HCT116 (cell line): ENCODE measurements at places on chromosomes 13 and 19. TPM values are rescaled to one million over a fixed set of nuclear protein-coding genes. Genes with fewer than 3 reads are reported as not detected.

GRCh38 chr13:21938636-21939035 lies 267.8 kb downstream of the FGF9 start:
- DNase-seq, result no peak

The ZNF98 gene
- total RNA-seq, result not detected

DNA sequence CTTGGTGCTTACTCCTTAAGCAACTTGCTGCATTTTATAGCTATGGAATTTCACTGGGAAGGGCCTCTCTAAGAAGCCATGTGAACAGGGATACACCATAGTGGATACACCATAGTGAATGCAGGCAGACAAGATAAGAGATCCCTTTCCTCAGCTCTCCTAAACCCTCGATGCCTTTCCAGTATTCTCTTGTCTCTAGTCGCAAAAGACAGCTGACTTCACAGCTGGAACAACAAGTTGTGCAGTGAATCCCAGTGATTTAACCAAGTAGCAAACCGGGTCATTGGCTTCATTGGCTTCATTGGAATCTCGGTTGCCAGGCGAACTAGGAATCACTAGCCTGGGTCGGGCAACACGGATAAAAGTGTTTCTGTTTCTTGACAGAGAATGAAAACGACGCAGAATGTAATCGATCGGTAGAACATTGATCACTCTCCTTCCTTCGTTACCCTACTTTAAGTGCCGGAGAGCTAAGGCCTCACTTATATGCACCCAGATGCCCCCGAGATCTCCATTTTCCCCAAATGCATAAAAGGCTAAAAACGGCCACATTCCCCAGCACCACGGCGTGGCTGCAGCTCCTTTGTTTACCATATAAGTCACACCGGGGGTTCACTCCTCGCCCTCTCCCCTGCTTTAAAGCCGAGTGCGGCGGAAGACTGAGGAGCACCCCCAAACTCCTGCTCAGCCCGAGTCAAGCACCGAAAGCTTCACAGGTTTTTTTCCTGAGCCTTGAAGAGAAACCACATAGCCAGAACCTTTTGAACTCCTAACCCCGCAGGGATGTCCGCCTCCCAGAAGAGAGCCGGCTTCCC lies 674 bp downstream of the TRPC4 start:
- DNase-seq, result no peak

The CCDC70 gene
- total RNA-seq, result not detected

- DNase-seq, result no peak
Observed at GRCh38 chr19:51568456-51568855, 2.6 kb upstream of the ZNF175 start.

The KIR2DL4 gene
- total RNA-seq, result not detected

The ARRDC2 gene
- total RNA-seq, result 36.5 TPM

DNA sequence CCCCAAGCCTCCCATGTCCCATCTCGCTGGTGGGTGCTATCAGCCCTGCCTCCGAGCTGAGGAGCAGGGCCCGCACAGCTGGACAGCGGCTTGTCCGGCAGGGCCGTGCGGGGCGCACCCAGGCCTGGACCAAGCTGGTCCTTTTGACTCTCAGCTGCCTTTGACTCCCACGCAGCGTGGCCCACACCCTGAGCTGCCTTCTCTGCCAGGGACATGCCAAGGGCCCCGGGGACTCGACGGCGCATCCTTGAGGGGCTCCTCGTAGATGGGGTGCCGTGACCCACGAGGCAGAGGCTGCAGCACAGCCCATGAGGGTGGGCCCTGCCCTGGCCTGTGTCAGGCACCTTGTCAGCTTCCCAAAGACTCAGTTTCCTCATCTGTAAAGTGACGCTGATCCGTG lies 38.8 kb upstream of the F7 start:
- no peak for DNase-seq

The GAPDHS gene
- total RNA-seq, result not detected

GRCh38 chr13:44303681-44304432 lies 69.8 kb upstream of the SERP2 start:
- no peak for DNase-seq

DNA sequence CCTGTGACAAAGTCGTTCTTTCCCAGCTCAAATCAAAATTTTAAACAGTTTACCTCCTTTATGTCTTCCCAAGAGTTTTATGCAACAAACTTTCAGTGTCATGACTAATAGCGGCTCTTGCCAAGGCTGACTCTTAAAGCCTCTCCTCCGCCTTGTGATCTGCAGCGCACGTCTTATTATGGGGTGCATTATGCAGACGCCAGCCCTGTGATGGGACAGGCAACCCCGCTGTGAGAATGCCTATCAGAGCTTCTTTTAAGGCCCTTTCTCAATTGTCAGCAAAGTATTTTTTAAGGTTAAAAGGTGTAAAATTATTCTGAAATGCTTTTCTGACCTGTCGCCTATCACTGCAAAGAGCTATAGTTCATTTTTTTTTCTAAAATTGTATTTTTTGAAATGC lies 152.8 kb downstream of the SOX1 start:
- DNase-seq, result no peak

The SDHAF1 gene
- 21.0 TPM for total RNA-seq

The GPR18 gene
- not detected for total RNA-seq

- DNase-seq, result no peak
Observed at GRCh38 chr19:5932146-5932545, 18.1 kb downstream of the CAPS start.

The RYR1 gene
- total RNA-seq, result 4.1 TPM

The EVI5L gene
- 15.0 TPM for total RNA-seq

DNA sequence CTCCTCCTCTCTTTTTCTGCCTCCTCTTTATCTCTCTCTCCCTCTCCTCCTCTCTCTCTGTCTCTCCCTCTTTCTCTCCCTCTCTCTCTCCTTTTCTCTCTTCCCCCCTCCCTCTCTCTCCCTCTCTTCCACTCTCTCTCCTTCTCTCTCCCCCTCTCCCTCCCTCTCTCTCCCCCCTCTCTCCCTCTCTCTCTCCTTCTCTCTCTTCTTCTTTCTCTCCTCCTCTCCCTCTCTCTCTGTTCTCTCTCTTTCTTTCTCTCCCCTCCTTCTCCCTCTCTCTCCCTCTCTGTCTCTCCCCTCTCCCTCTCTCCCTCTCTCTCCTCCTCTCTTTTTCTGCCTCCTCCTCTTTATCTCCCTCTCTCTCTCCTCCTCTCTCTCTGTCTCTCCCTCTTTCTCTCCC lies 197.4 kb downstream of the UQCRFS1 start:
- no peak for DNase-seq

The TEX26 gene
- total RNA-seq, result not detected

The KANK2 gene
- 43.6 TPM for total RNA-seq

DNA sequence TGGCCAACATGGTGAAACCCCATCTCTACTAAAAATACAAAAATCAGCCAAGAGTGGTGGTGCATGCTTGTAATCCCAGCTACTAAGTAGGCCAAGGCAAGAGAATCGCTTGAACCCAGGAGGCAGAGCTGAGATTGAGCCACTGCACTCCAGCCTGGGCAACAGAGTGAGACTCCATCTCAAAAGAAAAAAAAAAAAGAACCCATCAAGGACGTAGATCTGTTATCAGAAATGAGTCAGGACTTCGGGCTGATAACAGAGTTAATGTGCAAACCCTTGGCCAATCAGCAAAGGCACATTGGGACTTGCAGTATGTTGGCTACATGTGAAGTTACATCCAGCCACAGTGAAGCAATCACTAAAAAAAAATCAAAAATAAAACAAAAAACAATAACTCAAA lies 4.8 kb upstream of the LGALS7B start:
- no peak for DNase-seq

GRCh38 chr13:51767100-51767499 lies 36.9 kb downstream of the DHRS12 start:
- no peak for DNase-seq

DNA sequence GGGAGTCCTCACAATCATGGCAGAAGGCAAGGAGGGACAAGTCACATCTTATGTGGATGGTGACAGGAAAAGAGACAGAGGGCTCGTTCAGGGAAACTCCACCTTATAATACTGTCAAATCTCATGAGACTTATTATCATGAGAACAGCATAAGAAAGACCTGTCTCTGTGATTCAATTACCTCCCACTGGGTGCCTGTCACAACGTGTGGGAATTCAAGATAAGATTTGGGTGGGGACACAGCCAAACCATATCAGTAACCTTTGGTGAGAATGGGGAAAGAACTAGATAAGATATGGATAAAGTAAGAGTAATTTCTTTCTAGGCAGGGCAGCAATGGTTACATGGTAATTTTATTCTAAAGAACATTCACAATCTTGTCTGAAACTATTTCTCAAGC lies 344.9 kb upstream of the KLF12 start:
- DNase-seq, result no peak

GRCh38 chr13:41603917-41604316 lies 146.6 kb downstream of the RGCC start:
- peak; percentile 29 for DNase-seq

- no peak for DNase-seq
Observed at GRCh38 chr13:30058429-30058828, 208.0 kb upstream of the UBL3 start.

- no peak for DNase-seq
Observed at GRCh38 chr13:24746618-24747247, 17.2 kb upstream of the RNF17 start.

The CTXN1 gene
- total RNA-seq, result 56.0 TPM

- DNase-seq, result no peak
Observed at GRCh38 chr19:30228835-30229524, 143.2 kb upstream of the ZNF536 start.
